NCI-H774 (cell line): ENCODE measurements at places on chromosomes 16 and 17.

DNA sequence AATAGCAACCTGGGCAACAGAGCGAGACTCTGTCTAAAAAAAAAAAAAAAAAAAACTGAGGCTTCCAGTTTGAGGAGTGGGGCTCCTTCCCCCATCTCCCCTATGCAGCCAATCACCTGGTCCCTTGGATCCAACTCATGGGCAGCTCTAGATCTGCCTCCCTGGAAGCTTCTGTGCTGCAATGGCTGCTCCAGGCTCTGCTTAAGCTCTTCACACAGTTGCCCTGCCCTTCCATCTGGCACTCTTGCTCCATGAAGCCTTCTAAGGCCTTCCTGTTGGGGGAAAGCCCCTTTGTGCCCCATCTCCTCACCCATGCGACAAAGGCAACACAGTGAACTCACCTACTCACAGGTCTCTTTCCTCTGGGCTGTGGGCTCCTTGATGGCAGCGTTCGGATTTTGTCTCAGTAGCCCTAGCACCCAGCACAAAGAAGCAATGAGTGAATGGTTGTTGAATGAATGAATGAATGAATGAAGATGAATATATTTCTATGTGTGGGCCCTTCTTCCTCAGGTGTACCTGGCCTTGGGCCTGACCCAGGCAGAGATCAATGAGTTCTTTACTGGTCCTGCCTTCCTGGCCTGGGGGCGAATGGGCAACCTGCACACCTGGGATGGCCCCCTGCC lies 1.9 kb downstream of the NAGLU start:
- DNase-seq: no peak

GRCh38 chr17:44970136-44970741 lies 2.1 kb upstream of the C1QL1 start:
- peak; percentile 1 for DNase-seq

- no peak for DNase-seq
Measured at GRCh38 chr16:88599092-88599733, 29.0 kb downstream of the ZC3H18 start.

- DNase-seq: no peak
Measured at GRCh38 chr17:21381076-21381706, 5.0 kb downstream of the KCNJ12 start.

DNA sequence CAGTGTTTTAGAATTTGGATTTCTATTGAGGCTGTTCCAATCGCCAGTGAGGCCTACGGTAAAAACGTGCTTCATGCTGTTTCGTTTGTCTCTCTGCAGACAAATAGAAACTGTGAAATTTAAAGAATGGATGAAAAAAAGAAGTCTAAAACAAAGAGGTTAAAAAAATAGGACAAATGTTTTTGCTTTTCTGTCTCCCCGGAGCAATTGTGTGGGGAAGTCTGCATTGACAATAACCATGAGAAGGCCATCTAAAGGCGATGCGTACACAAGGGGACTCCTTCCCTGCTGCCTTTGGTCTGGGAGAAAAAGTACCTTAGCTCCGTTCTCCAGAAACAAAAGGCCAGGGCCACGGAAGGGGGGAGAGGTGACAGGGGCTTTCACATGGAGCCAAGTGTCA lies 4.6 kb upstream of the ZFHX3 start:
- DNase-seq: no peak

DNA sequence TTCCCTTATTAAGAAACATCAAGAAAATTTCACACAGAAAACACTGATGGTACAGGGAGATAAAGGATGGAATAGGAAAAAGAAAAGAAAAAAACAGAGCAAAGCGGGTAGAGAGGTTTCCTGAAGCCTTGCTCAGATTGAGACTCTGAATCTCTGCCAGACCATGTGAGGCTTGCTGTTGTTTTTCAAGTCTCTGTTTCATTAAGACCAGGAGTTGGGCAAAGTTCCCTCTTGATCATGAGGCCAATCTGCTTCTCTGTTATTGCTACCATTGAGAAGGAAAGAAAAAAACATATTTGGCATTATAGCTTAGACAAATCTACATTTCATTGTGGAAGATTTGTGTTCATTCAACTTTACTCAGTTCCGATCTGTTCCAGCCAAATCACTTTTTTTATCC lies 201.6 kb upstream of the SOX9 start:
- DNase-seq: no peak

DNA sequence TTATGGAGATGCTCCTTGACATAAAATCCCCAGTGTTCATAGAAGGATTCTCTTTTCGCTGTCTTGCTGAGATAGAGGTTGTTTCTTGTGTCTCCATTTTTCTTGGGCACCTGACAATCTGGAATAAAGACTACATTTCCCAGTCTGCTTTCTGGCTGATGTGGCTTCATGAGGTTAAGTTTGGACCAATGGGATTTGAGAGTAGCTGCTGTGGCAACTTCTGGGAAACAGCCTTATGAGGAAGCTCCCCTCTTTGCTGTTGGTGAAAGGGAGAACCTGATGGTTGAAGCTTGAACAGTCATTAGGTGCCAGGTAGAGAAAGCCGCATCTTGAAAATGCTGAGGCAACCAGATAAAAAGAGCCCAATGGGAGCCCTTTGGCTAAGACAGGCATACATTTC lies 24.4 kb downstream of the HS3ST4 start:
- no peak for DNase-seq

DNA sequence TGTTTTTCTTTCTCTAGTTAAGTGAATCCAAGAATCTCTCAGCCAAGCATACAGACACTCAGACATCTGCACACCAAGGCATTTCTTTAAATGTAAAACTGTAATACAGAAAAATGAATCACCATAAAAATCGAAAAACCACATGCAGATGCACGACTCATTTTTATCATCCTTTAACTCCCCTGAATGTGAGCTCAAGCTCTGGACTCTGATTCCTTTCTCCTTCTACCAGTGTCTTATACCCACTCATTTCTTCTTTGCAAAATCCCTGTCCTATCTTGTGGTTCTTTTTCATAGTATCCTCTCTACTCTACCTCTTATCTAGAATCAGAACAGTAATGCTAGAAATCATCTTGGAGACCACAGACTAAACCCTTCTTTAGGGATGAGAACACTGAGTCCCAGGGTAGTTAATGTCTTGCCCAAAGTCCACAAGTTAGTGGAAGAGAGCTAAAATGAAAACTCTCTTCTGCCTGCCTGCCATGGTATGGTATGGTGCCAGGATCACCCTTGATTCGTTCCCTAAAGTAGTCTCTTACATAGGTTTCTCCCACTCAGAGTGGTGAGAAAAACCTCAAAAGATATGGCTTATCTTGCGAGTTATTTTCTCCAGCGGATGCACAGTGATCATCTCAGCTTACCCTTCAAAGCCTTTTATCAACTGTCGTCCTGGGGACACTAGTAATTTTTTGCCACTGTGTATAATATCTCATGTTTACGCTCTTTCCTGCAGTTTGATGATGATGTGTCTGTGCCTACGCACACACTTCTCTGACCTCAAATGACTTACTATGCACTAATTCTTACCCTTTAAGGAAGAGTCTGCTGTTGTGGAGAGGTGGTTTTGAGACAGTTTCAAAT lies 30.2 kb downstream of the BRD7 start:
- no peak for DNase-seq

GRCh38 chr17:50637829-50638605 lies 3.3 kb downstream of the ABCC3 start:
- no peak for DNase-seq

- peak; percentile 10 for DNase-seq
Measured at GRCh38 chr17:69357701-69358100, 30.8 kb upstream of the ABCA5 start.

DNA sequence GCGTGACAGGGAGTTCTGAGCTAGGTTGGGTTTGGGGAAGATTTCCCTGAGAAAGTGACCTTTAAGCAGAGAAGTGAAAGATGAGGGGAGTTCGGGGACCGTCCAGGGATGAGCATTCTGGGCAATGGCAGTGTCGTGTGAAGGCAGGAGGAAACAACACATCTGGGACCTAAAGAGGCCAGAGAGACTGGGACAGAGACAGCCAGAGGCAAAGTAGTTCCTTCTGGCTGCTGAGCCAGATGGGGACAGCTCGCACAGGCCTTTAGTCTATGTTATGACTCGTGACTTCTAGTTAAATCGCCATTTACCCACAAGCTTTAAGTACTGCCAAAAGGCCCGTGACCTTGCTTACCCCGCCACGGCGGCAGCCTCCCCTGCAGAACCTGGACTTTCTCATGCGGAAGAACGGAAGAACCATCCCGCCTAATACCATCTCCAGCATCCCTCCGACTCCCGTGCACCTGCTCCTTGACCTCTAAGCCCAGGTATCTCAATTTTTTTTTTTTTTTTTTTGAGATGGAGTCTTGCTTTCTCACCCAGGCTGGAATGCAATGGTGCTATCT lies 8.5 kb upstream of the MED11 start:
- DNase-seq: no peak

- DNase-seq: no peak
Measured at GRCh38 chr16:1630450-1631213, 18.5 kb downstream of the CRAMP1 start.

DNA sequence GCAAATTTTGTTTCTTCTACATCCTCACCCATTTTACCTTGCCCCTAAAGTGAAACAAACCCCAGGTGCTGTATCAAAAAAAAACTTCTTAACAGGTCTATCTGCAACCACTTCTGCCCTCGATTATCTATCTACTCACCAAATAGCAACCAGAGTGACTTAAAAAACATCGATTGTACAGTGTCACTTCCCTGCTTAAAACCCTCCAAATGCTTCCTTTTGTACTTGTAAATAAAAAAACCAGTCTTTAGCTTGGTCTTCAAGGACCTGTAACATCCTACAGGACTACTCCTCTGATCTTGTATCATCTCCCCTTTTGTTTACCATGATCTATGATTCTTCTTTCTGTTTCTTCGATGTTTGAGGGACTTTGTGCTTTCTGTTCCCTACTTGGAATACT lies 82.7 kb upstream of the CORO6 start:
- DNase-seq: no peak

GRCh38 chr17:28177351-28177750 lies 134.9 kb downstream of the NLK start:
- DNase-seq: no peak

DNA sequence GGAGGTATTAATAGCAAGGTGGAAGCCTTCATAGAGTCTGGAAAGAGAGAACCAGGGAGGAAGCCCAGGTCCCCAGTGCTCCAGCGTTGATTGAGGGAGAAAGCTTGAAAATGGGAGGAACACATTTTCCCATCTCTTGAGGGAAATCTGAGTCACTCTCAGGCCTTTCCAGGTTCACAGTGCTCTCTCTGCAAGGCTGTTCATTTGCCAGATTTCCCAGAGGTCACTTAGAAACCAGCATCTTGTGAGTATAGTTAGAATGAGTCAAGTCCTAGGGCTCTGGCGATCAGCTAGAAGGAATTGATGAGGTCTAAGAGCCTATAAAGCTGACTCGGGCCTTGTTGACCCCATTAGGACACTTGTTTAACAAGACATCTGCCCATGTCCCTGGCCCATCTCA lies 17.7 kb upstream of the ZNF594 start:
- DNase-seq: no peak

DNA sequence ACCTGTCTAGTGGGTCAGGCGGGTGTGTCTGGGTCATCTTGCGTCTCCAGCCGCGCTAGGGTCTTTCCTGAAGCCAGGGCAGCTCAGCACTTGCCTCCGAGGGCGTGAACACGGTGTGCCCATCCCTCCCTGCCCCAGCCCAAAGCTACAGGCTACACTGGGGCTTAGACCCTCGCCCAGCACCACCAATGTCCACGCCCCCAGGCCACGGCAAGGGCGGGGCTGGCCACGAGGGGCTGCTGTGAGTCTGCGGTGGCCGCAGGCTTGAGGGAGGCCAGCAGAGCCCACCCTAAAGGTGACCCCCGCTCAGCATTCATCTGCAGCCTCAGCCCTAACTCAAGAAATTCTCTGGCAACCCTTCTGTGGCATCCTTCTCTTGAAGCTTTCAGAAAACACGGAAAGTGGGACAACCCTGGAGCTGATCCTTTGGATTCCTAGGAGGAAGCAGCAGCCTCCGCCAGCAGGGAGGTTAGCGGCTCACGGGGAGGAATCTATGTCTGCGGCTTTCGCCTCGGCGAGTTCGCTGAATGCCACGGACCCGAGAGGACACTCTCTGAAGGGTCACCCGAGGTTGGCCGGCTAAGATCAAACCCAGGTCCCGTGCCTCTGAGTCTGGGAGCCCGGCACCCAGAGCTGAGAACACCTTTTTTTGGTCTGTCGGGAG lies 41.7 kb downstream of the TIMM22 start:
- DNase-seq: no peak

DNA sequence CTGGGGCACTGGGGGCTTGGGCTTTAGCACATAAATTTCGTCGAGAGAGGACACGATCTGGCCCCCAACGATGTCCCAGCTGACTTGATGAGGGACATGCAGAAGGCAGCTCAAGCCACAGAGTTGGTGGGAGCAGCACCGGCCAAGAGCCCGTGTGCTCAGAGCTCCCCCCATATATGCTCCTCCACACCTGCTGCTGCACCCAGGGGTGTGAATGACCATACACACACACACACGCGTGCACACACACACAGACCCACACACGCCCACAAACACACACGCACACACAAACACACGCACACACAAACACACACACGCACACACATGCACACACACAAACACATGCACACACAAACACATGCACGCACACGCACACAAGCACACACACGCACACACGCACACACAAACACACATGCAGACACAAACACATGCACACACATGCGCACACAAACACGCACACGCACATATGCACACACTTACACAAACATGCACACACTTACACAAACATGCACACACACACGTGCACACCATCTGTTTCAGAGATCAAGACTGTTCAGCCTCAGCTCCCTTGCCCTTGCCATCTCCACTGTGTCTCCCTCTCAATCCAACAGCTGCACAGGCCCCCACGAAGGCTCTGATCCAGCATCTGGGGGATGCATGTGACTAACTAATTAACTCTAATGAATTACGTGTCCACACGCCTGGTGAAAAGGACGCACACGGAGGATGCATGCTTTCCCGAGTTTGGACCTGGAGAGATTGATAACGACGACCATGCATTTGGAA lies 85.6 kb upstream of the TNRC6C start:
- no peak for DNase-seq

- DNase-seq: no peak
Measured at GRCh38 chr16:86019446-86020047, 120.6 kb downstream of the IRF8 start.

GRCh38 chr17:68036304-68037147 lies 991 bp downstream of the KPNA2 start:
- no peak for DNase-seq

DNA sequence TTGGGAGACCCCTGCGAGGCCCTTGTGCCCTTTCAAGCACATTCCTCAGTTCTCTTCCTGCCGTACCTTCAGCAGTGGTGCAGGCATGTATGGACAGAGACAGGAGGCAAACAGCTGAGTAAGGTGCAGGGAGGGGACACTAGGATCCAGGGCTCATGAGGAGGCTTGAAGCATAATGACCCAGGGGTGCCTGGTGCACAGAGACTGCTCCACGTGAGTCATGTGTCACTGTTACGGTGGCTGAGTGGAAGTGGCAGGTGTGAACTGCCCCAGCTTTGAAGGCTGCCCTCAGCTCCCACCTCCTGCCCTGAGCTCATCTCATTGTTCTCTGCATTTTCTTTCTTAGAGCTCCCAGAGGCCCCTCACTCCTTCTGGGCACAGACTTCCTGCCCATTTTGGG lies 124.8 kb downstream of the NTN1 start:
- DNase-seq: no peak

- no peak for DNase-seq
Measured at GRCh38 chr16:56300242-56300623, 108.9 kb downstream of the GNAO1 start.

- no peak for DNase-seq
Measured at GRCh38 chr17:50039058-50039457, 16.9 kb upstream of the ITGA3 start.
